ENCODE measurements at places on chromosomes 6 and 20.
A peak's percentile ranks its signal among the peaks of the same experiment; 100 is the strongest.

- DNase-seq, result no peak
Measured at GRCh38 chr20:10362674-10363073, 71.3 kb downstream of the MKKS start.

DNA sequence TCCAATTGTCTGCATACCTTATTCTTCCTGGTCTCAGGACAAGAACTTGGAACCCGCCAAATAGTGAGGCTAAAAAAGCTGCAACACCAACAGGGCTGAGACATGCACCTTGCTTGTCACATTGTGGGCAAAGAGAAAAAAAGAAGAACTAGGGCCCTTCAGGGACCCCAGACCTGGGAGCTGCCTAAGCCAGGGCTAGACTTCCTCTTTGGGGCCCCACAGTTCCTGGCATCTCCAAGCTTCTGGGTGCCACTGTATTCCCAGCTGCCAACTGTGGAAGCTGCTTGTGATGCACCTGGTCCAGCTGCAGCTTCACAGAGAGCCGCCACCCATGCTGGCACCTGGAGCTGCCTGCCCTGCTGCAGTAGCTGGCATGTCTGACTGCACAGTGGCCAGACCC lies 370.6 kb downstream of the CD83 start:
- DNase-seq, result no peak

DNA sequence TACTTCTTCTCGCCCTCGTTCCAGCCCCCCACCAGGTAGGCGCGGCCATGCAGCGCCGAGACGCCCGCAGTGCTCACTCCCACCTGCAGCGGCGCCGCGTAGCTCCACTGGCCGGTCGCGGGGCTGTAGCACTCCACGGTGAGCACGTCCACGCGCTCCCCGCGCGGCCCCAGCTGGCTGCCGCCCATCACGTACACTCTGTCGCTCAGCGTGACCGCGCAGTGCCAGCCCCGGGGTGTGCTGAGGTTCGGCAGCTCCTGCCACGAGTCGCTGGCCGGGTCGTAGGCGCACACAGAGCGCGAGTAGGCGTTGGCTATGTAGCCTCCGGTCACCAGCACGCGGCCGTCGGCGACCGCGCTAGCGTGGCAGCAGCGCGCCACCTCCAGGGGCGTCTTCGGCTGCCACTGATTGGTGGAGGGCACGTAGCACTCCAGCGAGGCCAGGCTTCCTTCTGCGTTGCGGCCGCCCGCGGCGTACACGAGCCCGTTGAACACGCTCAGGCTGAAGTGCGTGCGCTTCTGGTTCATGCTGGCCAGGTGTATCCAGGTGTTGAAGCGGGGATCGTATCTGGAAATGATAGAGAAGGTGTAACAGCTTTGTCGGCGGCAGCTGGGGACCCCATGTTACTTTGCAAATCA lies 13.7 kb downstream of the KLHL31 start:
- peak; percentile 75 for DNase-seq

- DNase-seq, result no peak
Measured at GRCh38 chr20:54716174-54716747, 240.9 kb downstream of the DOK5 start.

- no peak for DNase-seq
Measured at GRCh38 chr6:108268845-108269244, 8.0 kb upstream of the SNX3 start.

- DNase-seq, result no peak
Measured at GRCh38 chr20:9214685-9215084, 145.8 kb downstream of the PLCB4 start.

DNA sequence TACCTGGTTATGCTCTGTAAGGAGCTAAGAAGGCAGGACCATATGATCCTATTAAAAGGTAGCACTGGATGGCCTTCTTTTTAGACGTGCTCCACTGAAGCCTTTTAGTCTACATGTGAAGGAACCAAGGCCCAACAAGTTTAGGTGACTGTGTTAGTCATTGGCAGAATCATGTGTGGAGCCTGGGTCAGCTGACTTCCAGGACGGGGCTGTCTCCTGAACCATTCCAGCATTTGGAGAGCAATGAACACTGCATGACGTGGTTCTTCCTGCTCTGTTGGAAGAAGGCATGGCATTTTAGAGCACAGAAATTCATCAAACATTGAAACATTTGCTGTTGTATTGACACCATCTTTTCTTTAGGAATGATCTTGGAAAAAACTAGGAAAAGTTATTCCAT lies 87.8 kb upstream of the TIAM2 start:
- no peak for DNase-seq

- no peak for DNase-seq
Measured at GRCh38 chr6:74597840-74598239, 608.0 kb downstream of the COL12A1 start.

GRCh38 chr6:142489722-142490610 lies 188.2 kb downstream of the ADGRG6 start:
- no peak for DNase-seq

DNA sequence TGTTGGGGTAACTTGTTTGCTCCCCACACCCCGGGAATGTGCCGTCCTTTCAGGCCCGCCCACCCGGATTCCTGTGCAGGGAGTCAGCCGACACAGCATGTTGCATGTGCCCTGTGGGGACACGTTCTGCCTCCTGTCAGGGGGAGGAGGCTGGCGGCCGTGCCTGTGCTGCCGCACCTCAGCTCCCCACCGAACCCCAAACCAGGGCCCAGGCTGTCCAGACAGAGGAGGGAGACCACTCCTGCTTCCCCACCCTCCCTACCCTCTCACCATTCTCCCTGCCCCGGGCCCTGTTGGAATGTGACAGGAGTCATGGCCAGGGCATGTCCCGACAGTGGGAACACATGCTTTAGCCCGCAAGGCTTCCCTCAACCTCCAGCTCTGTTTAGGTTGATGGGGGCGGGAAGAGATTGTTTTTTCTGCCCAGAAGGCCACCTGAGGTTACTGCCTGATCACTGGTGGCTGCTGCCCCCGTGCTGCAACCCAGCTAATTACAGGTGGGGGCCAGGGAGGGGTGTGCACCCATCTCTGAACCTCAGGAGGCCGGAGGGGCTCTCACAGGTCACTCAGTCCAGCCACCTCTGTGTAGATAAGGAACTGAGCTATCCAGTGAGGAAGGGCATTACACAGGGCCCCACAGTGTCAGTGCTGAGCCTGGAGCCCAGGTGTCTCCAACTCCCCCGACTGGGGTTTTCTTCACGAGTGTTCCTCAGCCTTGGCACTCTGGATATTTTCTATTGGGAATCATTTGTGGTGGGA lies 13.6 kb downstream of the LRRC73 start:
- no peak for DNase-seq

DNA sequence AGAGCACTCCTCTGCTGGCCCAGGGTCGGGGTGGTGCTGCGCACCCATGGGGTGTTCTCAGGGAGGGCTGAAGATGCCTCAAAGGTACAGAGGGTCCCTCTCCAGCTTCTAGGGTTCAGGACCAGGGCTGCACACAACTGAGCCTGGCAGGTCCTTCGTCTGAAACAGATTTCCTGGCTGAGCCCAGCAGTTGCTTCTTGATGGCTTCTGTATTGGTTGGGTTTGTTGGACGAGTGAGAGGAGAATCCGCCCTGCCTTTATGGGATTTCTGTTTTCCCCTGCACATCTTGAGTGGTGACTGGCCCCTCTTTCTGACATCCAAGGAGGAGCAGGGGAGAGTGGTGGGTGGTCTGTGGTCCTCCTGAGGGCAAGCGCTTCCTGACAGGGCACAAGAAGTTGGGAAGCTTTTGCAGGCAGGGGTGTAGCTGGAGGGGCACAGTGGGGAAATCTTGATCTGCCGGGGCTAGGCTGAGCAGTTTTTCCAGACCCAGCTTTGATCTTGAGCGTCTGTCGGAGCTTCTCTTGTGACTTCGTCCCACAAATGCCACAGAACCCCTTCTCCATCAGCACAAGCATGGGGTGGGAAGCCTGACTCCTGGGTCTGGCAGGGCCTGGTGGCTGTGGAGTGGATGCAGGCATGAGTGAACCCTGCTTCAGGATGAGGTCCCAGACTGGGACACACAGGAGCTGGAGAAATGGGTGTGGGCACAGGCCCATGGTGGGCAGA lies 116.5 kb downstream of the SYNDIG1 start:
- no peak for DNase-seq

GRCh38 chr6:156869980-156870398 lies 92.8 kb downstream of the ARID1B start:
- no peak for DNase-seq

DNA sequence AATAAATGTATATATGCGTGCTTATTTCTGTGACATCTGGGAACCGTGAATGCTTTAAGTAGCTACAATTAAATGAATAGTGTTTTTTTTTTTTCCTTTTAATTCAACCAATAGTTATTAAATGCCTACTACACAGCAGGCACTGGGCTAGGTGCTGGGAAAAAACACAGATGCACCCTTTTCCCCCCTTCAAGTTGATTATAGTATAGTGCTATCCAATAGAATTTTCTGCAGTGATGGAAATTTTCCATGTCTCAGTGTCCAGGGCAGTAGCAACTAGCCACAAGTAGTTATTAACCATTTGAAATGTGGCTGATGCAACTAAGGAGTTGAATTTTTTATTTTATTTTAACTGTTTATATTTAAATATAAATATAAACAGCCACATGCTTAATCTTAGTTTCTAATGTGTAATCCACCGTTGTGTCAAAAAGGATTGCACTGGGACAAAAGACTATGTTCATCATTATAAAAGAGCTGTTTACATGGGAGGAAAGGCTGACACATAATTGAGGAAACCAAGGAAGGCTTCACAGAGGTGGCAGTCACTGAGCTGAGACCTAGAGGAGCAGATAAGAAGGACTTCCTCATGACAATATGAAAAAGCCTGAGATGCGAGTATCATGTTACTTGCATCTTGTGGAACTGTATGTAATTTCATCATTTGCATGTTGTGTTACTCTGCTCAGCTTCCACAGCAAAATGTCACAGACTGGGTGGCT lies 261.2 kb upstream of the PLCB4 start:
- no peak for DNase-seq

DNA sequence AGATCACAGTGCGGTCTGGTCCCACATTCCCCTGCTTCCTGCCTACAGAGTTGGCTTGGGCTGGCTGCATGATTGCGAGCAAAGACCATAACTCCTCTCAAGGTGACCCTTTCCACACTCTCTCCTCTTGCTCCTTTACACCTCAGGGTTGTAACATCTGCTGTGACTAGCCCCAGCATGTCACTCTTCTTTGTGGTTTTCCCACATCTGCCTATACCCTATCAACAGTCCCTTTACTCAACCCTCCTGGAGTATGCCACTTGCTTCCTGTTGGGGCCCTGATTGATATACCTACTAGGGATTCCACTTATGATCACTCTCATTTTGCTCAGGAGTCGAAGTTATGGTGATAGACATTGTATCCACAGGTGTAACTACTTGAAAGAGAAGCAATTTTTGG lies 58.9 kb upstream of the SGK1 start:
- no peak for DNase-seq

DNA sequence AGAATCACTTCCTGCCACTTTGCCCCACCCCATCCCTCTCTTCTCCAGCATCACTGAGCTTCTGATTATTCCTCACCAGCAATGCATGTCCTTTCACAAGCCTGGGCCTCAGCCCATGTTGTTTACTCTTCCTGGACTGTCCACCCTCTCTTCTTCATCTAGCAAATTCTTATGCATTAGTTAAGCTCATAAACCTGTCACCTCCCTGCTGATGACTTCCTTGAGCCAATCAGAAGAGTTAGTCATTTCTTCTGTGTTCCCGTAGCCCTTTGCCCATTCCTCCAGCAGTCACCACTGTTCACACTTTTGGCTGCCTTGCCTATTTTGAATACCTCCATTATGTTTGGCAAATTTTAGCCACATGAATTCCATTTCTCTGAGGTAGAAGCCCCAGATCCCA lies 4.1 kb upstream of the CRYBG1 start:
- no peak for DNase-seq

GRCh38 chr6:156651486-156651885 lies 125.7 kb upstream of the ARID1B start:
- DNase-seq, result no peak
